ENCODE measurements at places on chromosomes 5 and 9.

GRCh38 chr9:117718085-117718484 lies 13.9 kb downstream of the TLR4 start:
- peak; percentile 53 for DNase-seq

- no peak for DNase-seq
These were observed 39.7 kb downstream of the DDX31 start for GRCh38 chr9:132630116-132630515.

- no peak for DNase-seq
These were observed 38.4 kb upstream of the BARHL1 start for GRCh38 chr9:132543960-132544359.

- no peak for DNase-seq
These were observed 161.6 kb upstream of the TSLP start for GRCh38 chr5:110909950-110910349.

DNA sequence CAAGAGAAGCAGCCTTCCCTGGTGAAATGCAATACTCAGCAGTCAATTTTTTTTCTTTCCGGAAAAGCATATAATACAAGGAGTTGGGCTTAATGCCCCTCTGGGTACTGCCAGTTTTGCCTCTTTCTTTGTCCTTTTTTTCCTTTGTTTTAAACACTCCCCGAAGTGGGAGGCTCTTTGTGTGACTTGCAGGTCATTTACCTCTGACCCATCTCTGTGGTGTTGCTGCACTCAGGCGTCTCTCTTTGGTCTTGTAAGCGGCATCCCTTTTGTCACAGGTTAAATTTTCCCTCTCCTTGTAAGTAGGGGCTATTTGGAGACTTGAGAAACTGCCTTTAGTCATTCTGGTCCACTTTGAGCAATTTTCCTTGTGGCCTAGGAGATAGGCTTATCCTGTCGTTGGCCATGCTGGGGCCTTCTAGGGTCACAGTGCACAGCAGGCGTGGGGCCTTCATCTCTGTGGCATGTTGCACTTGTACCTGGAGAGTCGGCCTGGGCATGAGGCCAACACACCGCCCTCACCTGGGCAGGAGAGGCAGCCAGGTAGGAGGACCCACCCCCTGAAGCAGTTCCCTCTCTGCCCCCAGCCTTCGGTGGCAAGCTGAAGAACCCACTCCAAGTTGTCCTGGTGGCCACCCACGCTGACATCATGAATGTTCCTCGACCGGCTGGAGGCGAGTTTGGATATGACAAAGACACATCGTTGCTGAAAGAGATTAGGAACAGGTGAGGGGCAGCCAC lies 27.7 kb upstream of the CTSL start:
- no peak for DNase-seq

DNA sequence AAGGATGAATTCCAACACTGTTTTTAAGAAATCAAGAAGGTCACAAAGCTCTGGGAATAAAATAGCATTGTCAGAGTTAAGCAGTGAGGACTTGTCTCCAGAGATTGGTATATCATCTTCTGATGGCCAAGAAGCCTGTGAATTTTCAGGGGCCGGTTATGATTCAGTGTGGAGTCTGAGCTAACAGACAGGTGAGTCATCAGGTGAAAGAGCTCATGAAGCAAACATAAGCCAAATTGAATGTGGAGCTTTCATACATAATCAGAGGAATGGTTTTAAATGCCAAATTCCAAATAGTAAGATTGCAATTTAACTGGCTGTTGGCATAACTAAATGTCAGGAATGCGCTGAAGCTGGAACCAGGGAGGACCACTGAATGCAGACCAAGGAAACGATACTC lies 494.2 kb downstream of the MTRR start:
- DNase-seq, result no peak

DNA sequence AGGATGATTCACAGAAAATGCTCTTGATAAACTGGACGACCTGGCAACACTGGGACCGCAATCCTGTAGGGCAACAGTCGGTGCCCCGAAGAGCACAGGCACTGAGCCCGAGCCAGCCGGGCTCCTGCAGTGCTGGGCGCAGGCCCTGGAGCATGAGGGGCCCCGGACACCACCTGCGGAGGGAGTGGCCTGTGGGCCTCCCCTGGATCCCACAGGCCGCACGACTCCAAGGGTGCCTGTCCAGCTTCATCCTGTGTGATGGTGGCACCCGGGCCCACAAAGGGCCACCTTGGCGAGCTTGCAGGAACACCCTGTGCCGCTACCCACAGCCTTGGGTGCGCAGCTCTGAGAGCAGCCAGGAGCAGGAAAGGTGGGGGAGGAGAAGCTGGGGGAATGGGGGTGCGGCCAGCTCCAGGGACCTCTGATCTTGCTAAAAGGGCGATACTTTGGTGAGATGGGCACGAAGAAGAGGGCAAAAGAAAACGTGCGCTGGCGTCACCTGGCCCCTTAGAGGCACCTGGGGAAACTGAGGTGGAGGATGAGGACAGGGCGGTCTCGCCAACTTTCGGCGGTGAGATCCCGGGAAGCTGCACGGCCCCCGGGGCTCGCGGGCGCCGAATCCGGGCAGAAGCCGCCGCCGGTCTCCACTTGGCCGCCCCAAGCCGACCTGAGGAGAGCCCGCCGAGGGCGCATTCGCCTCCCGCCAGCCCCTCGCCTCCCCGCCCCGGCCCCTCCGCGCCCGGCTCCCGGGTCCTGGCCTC lies 722 bp downstream of the TBC1D9B start:
- peak; percentile 60 for DNase-seq

GRCh38 chr5:30195036-30195435 lies 998.5 kb upstream of the CDH6 start:
- DNase-seq, result no peak

- no peak for DNase-seq
These were observed 137.7 kb downstream of the SYK start for GRCh38 chr9:90939351-90939750.

DNA sequence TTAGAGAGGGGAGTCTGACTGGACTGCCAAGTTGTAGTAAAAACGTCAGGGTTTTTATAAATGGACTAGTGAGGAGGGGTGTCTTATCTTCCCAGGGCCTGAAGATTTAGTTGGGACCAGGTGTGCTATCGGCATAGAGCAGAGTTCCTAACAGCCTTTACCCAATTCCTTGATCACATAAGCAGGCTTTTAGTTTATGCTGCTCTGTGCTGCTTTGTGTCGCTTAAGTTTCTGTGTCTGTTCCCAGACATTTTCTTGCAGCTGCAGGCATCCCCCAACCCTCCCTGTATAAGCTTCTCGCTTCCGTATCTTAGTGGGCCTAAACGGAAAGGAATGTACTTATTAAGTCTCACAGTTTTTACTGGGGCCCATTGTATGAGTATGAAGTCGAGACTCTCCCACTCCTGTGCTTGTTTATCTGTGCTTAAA lies 2.6 kb upstream of the SMC5 start:
- no peak for DNase-seq

- no peak for DNase-seq
These were observed 159.1 kb upstream of the ZNF608 start for GRCh38 chr5:124905256-124906130.
